Psoas muscle (tissue), 8 donors: ENCODE measurements at places on chromosomes 12 and 14.

- no peak for DNase-seq
Measured at GRCh38 chr12:52920937-52921336, 16.1 kb upstream of the KRT8 start.

GRCh38 chr14:34857689-34858449, 17.3 kb downstream of the BAZ1A start:
- DNase-seq: no peak

DNA sequence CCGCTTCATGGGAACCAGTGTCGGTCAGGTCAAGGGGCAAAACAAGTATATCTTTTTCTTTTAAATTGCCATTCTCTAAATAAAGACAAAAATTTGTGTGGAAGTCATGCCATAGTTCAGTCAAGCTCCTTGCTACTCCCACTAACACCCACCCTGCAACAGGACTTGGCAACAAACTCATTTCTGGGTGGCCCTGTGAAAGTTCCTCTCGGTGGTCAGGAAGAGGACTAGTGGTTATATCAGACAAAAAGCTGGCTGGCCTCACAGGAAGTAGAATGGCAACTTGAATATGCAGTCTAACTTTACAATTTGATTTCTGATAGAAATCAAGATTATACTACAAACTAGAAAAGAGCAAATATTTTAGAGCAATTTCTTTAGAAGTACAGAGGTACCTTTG, 11.2 kb downstream of the DHRS7 start:
- DNase-seq: no peak

DNA sequence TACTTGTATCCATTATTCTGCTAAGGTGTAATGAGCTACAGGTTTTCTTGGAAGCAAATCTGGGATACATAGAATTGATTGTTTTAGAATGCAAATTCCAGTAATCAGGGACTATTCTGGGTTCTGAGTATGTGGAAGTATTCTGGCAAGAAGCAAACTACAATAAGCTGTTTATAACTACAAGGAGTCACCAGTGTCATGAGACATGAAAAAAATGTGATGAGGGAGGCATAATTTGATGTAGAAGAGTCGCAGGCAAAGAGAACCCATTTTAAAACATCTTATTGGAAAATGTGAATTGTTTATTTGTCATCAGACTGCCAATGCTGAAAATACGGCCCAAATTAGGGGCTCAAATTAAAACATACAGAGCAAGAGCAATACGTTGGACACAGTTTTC, 321.8 kb upstream of the E2F7 start:
- DNase-seq: no peak
